Frontal cortex (tissue), 4 donors: ENCODE measurements at places on chromosomes 2 and 18.

GRCh38 chr2:232323328-232323650 lies 55.3 kb upstream of the ALPP start:
- DNase-seq: no peak

DNA sequence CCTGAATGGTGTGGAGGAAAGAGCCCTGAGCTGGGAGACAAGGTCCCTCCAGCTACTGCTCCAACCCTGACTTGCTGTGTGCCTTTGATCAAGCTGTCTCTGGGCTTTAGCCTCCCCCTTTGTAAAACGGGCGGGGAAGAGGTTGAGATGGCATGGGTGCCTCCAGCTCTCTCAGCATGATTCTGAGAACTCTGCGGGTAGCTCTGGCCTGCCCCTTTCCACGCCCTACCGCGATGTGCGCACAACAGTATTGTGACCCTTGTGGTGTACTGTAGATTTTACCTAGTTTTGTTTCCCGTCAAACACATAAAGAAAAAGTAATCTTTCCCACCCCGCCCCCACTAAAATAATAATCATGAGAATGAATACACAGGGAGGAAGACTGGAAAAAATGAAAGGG lies 5.3 kb downstream of the CD8A start:
- no peak for DNase-seq

GRCh38 chr18:49619801-49620200 lies 57.9 kb downstream of the LIPG start:
- DNase-seq: no peak

GRCh38 chr2:67037655-67038054 lies 359.5 kb upstream of the ETAA1 start:
- DNase-seq: no peak
